ENCODE measurements at places on chromosomes 4 and X.

DNA sequence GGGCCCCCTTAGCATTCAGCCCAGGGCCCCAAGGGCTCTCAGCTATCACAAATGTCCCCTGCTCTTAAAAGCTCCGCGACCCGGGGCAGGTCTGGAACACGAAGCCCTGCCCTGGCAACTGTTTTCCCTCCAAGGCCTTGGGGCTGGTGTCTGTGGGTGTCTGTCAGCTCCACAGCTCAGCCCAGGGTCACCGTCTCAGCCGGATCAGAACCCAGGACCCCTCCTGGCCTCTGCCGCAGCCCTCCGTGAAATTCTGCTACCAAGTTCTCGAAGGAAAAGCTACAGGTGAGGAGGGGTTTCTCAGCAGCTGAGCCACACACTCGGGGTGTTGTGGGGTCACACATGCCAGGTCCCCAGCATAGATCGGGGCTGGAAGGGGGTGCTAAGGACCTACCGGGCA lies 61.2 kb downstream of the ACOX3 start:
- no peak for DNase-seq

DNA sequence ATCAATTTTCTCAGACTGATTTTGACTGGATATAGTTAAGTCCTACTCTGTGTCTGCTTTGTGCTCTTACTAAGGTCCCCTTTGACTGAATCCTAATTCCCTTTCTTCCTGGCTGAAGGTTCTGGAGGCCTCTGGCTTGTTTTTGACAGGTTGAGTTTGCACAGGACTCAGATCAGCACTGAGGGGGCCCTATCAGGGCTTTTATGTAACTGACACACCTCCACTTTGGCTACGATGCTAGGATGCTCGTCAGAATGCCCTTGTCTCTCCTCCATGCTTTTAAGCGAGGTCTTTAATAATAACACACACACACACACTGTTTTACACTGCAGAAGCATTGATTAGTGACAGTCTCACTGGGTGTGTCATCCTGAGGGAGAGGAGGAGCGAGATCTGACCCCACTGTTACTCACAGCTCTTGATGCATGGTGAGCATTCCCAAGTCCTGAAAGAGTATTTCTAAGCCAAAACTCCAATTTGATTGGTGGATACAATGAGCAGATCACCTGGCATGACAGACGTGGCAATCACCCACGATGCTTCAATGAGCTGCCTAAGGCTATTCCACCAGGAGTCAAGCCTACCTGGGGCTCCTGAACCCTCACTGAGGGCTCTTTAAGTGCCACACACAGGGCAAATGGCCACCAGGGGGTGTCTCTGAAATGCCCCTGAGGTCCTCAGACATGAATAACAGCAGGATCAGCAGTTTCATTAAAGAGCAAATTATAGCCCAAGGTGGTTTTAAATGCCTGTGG lies 130.4 kb upstream of the CPEB2 start:
- peak; percentile 30 for DNase-seq

GRCh38 chr4:127419431-127419830 lies 213.3 kb upstream of the INTU start:
- no peak for DNase-seq

GRCh38 chr4:119664168-119664907 lies 35.7 kb upstream of the PDE5A start:
- DNase-seq, result no peak

DNA sequence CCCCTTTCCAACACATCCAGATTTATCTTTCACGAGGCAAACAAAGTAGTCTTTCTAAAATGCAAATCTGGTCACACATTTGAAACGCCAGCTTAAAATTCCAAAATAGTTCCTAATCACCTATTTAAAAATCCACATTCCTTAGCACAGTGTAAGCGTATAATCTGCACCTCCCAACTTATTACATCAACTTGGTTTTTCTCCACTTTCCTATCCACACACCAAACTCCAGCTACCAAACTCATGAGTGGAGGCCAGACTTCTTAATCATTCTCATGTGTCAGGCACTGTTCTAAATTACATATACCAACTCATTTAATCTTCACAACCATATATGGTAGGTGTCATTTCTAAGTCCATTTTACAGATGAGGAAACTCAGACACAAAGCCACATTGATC lies 33.8 kb downstream of the ENOX2 start:
- peak; percentile 12 for DNase-seq

- DNase-seq, result no peak
Measured at GRCh38 chr4:152456609-152457008, 79.3 kb downstream of the FBXW7 start.

GRCh38 chr4:188363196-188363595 lies 224.0 kb downstream of the TRIML1 start:
- no peak for DNase-seq

DNA sequence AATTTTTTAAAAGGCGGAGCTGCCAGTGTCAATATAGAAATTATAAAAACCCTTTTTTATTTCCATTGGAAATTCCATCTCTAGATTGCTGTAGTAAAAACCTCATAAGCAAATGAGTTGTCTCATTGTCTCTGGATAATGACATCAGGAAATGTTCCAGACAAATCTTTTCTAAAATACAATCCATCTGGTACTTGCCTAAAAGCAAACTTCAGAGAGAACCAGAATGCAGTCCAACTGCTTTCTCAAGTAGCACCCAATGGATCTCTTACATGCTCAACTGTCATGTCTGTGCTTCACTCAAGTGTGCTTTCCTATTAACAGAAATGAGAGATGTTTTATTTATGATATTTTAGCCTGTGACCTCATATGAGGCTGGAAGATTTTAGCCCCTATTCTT lies 399.6 kb upstream of the NDST3 start:
- no peak for DNase-seq

- DNase-seq, result no peak
Measured at GRCh38 chr4:97525236-97525635, 618.0 kb downstream of the STPG2 start.

GRCh38 chr4:75639124-75639695 lies 8.9 kb upstream of the CDKL2 start:
- DNase-seq, result no peak

DNA sequence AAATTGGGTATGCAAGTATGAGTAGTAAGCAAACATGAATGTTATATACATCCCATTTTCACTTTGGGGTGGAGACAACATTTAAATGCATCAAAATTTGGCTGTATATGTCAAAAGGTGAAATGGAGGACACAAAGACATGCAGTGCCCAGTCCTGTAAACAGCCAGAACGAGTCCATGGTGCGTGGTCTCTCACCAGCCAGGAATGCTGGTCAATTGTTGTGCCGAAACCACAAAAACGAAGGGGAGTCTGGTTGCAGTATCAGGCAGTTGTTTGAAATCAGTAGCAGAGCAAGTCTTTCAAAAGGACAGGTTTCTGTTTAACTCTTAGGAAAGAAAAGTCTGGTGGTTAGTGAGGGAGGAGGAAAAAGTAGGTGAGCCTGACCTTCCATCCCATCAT lies 22.3 kb upstream of the RNF150 start:
- no peak for DNase-seq

DNA sequence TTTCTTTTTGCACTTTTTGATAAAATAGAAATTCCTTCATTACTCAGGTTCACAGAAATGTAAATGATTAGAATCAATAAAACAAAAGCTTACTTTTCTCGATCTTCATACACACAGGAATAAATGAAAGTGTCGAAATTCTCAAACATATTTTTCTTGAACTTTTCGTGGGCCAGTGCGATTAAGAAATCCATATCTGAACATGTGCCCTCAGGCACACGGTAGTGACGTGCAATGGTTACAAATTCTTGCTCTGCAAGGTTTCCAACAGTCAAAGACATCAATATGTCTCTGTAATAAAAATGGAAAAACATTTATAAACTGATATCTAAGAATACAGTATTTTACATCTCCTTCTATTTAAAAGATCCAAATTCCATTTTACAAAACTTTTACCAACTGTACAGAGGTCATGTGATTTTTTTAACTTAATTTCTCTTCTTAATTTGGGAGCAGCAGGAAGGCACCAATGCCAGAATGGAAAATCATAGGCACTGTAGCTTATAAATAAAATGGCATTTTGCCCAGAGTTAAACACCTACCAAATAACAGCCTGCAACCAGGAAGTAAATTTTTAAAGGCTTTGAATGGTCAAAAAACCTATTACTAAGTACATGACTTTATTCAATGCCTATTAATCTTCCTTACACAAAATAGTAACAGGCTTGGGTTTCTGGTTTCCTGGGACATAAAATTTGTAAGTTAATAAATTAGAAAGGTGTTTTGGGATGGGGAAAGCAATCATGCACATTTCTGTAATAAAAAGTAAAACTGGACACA lies 165.0 kb downstream of the EFHC2 start:
- no peak for DNase-seq

GRCh38 chr4:88533088-88533790 lies 9.7 kb upstream of the PYURF start:
- DNase-seq, result peak; percentile 64

GRCh38 chr4:63620271-63620670 lies 789.0 kb downstream of the TECRL start:
- no peak for DNase-seq

GRCh38 chr4:77163641-77164040 lies 6.6 kb downstream of the CCNG2 start:
- DNase-seq, result no peak

- no peak for DNase-seq
Measured at GRCh38 chrX:21741364-21741763, 16.6 kb downstream of the SMPX start.

DNA sequence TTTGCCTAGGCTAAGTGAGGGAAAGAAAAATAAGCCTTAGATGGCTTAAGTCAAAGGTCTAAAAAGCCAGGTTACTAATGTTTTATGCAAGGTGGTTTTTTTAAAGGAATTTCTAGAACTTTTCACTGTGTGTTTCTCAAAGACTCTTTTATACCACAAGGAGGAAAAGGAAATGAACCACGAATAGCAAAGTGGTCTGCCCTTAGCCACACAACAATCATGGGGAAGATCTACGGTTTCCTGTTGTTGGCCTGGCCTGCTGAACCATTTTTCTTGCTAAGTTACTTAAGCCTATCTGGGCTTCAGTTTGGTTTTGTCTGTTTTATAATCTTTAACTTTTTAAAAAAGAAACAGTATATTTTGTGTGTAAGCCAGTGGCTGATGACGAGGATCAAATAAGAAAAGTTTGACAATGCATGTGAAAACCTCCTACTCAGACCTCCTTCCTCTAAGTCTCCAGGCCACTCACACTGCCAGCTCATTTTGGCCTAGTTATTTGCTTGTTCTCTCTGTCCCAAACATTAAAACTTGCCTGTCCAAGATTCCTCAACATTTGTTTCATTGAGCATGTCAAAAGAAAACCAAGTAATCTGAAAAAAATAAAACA lies 56.7 kb upstream of the COL25A1 start:
- no peak for DNase-seq

DNA sequence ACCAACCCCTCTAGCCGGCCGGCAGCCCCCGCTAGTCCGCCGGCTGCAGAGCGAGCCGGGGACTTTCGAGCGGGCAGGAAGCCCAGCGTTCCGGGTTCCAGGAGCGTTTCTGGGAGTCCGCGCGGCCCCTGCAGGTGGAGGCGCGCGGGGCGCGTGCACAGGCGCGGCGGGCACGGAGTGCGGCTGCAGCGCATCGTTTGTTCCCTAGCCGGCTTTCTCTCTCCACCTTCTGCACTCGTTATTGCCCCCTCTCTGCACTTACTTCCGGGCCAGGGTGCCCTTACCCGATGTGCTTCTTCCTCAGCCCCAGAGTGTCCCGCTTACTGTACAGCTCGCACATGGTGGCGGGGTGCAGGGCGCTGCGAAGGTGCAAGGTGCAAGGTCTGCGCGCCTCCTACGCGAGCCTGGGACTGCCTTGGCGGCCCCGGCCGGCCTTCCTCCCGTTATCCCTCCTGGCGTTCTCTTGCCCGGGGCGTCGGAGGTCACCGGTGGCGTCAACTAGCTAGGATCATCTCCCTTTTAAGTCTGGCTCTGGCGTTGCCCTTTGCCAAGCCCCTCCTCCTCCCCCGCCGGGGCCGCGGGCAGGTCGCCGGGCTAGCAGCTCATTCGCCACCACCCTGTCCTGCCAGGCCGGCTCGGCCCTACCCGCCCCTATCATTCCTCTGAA lies at the start of gene ETNPPL:
Gene ETNPPL (minus strand): TSS at position 495 of the 667 bp plus-strand sequence. CDS start 155 bp downstream, at position 340.
- no peak for DNase-seq
